Motor neuron (in vitro differentiated cells): ENCODE measurements at places on chromosomes 11 and 22. TPM values are rescaled to one million over a fixed set of nuclear protein-coding genes. Genes with fewer than 3 reads are reported as not detected.

- ATAC-seq: no peak
Measured at GRCh38 chr11:13465909-13466371, 2.9 kb upstream of the BTBD10 start.

DNA sequence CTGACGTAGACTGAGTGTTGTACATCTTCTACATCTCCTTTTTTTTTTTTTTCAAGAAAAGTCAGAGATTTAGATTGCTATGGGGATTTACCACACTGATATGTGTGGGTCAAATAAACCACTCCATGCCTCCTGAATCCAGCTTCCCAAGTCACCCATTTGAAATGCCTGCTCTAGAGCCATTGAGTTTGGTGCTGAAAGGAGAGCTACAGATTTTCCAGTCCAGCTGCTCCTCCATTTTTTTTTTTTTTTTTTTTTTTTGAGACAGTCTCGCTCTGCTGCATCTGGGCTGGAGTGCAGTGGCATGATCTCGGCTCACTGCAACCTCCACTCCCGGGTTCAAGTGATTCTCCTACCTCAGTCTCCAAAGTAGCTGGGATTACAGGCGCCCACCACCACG lies 115.2 kb upstream of the TIMP3 start:
- no peak for ATAC-seq

DNA sequence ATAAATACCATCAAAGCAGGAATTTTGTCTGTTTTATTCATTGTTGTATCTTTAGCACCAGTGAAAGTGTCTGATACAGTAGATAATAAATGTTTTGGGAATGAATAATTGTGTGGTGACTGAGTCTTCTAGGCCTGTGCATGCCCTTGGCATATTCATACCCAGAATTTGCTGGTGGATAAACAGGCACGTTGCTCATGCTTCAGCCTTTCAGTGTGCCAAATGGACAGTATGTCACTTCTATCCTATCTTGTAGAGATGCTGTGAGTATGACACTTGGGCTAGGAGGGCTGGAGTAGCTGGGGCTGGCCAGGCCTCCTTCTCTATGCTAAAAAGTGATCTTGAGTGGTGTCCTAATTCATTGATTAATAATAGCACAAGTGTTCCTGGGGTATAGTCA lies 287.3 kb upstream of the DDI1 start:
- no peak for ATAC-seq

- ATAC-seq: no peak
Measured at GRCh38 chr22:31972180-31972579, 27.8 kb downstream of the YWHAH start.

Gene SLC22A6
- total RNA-seq: 0.09 TPM in 1 of 2 replicates, not detected in the other

- ATAC-seq: peak; percentile 90
Measured at GRCh38 chr11:63478896-63479295, 12.1 kb downstream of the PLAAT5 start.

DNA sequence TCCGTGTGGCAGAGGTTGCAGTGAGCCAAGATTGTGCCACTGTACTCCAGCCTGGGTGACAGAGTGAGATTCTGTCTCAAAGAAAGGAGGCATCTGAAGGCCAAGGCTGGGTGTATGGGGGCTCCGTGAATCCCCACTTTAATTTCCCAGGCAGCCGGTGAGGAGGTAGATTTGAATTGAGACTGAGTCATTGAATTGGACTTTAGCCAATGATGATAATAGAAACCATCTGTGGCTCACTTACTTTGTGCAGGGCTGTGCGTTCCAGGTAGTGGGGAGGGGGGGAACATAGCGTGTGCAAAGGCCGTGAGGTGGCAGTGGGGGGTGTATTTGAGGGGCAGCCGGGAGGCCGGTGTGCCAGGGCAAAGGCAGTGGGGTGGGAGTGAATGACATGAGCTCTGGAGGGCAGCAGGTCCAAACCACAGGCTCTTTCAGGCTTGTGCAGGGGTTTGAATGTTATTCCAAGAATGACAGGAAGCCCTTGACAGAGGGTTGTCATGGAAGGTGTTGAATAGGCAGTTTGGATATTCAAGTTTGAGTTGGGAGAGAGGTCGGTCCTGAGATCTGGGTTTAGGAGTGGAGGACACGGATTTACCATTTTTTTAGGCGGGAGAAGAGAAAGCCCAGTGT lies 6.1 kb downstream of the ARHGAP8 start:
- no peak for ATAC-seq

- ATAC-seq: no peak
Measured at GRCh38 chr11:128206461-128206860, 380.9 kb downstream of the ETS1 start.

DNA sequence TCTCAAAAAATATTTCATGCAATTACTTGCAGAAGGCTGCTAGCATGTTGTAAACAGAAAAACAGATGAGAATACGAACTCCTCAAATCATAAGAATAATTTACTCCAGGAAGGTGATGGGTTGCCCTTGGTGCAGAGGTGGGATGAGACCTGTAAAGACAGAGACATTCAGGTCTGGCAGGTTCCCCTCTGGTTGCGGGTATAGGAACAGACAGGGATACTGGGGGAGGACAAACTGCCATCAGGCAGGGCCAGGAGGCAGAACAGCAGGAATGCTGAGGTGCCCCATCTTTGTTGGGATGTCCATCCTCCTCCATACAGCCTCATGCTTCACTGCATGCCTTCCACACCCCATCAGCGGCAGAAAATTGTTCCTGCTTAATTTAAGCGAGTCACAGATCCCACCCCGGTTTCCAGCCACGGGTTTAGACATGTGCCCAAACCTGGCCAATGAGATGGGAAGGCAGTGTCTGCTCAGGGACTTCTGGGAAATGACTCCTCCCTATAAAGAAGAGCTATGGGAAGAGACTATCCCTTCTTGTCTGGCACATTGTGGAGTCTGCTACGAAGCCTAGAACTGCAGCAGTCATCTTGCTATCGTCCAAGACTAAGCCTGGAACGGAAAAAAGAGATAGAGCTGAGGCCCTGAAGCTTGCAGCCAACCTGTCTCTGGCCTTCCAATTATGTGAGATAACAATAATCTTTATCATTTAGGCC lies 23.1 kb upstream of the IRAG1 start:
- ATAC-seq: no peak

- no peak for ATAC-seq
Measured at GRCh38 chr11:60991457-60991856, 20.0 kb downstream of the CD6 start.

DNA sequence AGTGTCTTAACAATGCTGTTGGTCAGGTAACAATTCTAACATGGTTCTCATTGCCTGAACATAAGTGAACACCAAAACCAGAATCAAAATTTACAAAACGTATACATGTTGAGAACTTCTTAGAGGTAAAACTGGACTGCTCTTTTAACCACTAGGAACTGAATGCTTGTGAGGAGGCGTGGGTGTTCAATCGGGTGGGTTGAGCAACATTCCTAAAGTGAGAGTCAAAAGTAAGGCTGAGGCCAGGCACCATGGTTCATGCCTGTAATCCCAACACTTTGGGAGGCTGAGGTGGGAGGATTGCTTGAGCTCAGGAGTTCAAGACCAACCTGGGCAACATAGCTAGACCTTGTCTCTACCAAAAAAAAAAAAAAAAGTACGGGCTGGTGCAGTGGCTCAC lies 11.5 kb downstream of the PPME1 start:
- ATAC-seq: no peak

Gene GNG3
- 0.61 and 0.75 TPM in 2 replicates for total RNA-seq

DNA sequence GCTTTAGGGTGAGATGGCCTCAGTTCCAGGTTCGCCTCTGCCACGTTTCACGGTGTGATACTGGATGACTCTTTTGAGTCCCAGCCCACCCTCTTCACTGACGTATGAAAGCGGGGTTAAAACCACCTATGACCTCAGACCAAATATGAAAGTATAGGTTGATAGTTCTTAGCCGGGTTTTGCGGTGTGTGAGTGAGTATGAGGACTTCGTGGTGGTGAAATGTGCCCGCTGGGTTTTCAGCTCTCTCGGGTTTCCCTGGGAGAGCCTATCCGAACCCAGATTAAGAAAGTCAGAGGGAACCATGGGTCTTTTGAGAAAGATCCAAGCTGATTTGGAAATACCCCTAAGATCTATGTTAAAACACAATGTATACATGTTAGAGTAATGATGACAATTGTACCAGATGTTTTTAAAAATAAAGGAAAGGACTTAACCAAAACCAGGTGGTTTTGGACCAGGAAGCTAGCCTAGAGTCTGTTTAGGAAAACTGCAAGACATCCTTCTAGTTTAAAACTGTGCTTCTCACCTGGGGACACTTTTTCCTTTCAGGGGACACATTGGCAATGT lies 25.8 kb upstream of the ST3GAL4 start:
- no peak for ATAC-seq

- ATAC-seq: no peak
Measured at GRCh38 chr22:37183432-37184379, 4.3 kb downstream of the C1QTNF6 start.

Gene P2RX6
- 0.92 and 1.2 TPM in 2 replicates for total RNA-seq

GRCh38 chr11:131744847-131745246 lies 374.4 kb downstream of the NTM start:
- ATAC-seq: no peak

Gene COMMD9
- total RNA-seq: 49.7 and 66.8 TPM in 2 replicates
